ENCODE measurements at places on chromosomes 1 and 21. TPM values are rescaled to one million over a fixed set of nuclear protein-coding genes. Genes with fewer than 3 reads are reported as not detected.

DNA sequence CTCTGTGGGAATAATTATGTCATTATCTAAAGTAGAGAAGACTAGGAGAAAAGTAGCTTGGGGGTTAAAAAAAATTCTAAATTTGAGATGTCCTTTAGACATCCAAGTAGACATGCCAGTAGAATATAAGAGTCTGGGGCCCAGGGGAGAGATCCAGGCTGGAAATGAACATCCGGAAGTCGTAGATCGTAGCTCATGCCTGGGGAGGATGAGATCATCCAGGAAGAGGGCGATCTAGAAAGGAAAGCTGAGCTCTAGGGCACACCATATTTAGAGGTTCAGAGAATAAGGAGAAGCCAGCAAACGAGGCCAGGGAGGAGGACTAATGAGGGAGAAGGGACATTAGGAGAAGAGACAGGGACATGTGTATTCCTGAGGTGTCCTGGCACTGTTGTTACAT lies 12.2 kb downstream of the NGF start:
- H3K27me3 ChIP-seq, result no peaks in the 10 kb centered on the region
- no peak for DNase-seq
- H3K4me3 ChIP-seq, result no peak overlapping the region
- H3K27ac ChIP-seq, result no peak overlapping the region

- no peaks in the 10 kb centered on the region for H3K36me3 ChIP-seq
- no peak overlapping the region for H3K4me3 ChIP-seq
- H3K27me3 ChIP-seq, result no peaks in the 10 kb centered on the region
- H3K4me1 ChIP-seq, result peaks cover 20% of the 10 kb centered on the region
- H3K27ac ChIP-seq, result peak overlapping the region; percentile 69
Measured at GRCh38 chr1:85612704-85613361, 32.3 kb downstream of the CCN1 start.

DNA sequence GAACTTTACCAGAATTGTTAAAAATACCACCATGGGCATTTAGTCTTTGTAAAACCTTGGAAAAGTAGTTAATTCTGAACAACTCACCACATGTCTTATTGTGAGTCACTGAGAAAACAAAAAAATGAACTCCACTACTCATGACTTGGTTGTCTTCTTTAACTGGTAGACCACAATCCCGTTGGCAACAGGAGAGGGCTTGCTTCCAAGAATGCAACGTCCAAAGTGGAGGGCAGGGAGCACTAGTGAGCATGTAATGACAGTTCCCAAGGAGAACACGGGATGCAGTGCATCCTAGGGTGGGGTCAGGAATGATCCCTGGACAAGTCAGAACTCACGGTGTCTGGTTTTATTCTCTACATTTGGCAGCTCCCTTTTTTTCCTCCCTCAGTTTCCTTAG lies 15.2 kb upstream of the HMCN1 start:
- no peak overlapping the region for H3K4me3 ChIP-seq
- no peaks in the 10 kb centered on the region for H3K4me1 ChIP-seq
- no peak overlapping the region for H3K27ac ChIP-seq
- peaks cover 4% of the 10 kb centered on the region for H3K27me3 ChIP-seq

- peaks cover 9% of the 10 kb centered on the region for H3K4me1 ChIP-seq
- H3K27me3 ChIP-seq, result peaks cover 7% of the 10 kb centered on the region
- H3K4me3 ChIP-seq, result peak overlapping the region; percentile 52
Measured at GRCh38 chr21:44846485-44847260, 26.8 kb downstream of the PTTG1IP start.

- no peak for DNase-seq
- peaks cover 3% of the 10 kb centered on the region for H3K27me3 ChIP-seq
- H3K36me3 ChIP-seq, result no peaks in the 10 kb centered on the region
- H3K27ac ChIP-seq, result peak overlapping the region; percentile 90
- peak overlapping the region; percentile 89 for H3K4me3 ChIP-seq
Measured at GRCh38 chr1:33182896-33183295, 1.1 kb upstream of the TRIM62 start.

- H3K4me3 ChIP-seq, result no peak overlapping the region
- peaks cover 3% of the 10 kb centered on the region for H3K36me3 ChIP-seq
- H3K4me1 ChIP-seq, result peaks cover 13% of the 10 kb centered on the region
- no peak overlapping the region for H3K27ac ChIP-seq
- DNase-seq, result no peak
Measured at GRCh38 chr1:7268983-7269382, 483.7 kb downstream of the CAMTA1 start.

DNA sequence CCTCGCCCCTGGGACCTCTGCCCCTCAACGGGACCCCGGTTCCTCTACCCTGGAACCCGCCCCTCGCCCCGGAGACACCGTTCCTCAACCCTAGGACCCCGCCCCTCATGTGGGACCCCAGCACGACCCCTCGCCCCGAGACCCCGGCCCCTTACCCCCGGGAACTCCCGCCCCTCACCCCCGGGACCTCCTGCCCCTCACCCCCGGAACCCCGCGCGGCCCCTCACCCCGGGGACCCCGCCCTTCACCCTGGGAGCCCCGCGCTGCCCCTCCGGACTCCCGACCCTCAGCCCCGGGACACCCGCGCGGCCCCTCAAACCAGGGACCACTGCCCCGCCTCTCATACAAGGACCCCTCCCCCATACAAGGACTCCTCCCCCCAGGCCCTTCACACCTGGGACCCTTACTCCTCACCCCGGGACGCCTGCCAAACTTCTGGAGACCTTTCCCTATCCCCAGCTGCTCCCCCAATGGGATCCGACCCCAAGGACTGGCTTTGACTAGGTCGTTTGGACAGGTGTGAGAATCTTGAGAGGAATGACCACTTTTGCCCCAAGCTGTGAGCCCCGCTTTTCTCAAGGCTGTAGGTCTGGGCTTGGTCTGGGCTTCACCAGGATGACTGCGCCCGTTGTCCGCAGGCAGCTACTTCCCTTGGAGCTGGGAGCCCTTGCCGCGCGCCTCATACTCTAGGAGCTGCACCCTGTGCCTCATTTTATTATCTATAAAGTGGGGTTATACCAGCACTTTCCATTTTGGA lies 843 bp downstream of the DIP2A start:
- H3K27ac ChIP-seq, result peak overlapping the region; percentile 86
- H3K36me3 ChIP-seq, result peaks cover 12% of the 10 kb centered on the region
- peaks cover 24% of the 10 kb centered on the region for H3K4me1 ChIP-seq
- H3K27me3 ChIP-seq, result no peaks in the 10 kb centered on the region
- peak; percentile 75 for DNase-seq
- H3K4me3 ChIP-seq, result peak overlapping the region; percentile 92

DNA sequence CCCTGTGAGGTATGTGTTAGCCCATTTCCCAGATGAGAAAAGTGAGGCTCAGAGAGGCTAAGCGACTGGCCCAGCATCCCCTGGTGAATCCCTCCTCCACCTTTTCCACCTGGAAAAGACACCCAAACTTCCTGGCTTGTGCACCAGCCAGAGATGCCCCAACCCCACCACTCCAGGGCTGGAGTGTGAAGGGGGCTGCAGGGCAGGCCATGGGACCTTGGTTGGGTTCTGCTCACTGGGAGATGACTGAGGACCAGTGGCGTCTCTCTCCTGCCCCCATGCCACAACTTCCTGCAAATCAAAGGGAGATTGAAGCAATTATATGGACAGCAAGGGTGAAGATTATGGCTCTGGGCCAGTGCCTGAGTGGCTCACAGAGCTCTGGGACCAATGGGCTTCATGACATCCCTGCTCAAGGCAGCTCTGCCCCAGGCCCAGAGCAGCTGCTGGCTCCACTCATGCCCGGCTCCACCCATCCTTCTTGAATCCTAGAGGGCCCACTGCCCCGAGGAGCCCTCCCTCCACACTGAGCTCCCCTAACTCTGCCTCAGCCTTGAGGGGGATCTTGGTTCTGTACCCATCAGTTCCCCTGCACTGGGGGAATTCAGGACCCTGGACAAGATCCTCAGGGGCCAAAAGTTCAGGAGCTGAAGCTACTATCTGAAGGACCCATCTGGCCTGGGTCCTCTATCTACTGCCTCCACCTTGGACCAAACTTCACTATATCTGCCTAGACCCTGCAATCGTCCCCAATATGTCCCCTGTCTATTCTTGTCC lies 416.9 kb downstream of the PTPRU start:
- H3K27ac ChIP-seq, result no peak overlapping the region
- H3K27me3 ChIP-seq, result peaks cover 4% of the 10 kb centered on the region
- no peaks in the 10 kb centered on the region for H3K36me3 ChIP-seq
- no peak overlapping the region for H3K4me3 ChIP-seq

DNA sequence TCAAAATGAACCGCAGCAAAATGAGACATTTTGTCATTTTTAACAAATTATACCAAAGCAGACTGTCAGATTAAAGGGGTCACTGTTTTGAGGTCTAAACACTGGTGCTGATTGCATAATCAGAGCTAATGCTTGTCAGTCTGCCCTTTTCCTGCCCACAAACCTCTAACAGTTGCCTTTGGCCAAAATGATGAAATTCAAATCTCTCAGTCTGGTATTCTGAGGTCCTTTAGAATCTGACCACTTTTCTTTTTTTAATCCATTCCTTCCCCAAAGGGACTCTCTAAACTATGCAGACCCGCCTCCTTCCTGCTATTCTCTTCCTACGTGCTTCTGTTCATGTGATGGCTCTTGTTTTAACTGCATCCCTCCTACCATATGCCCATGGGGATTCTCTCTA lies 145.2 kb upstream of the SPATA6 start:
- no peaks in the 10 kb centered on the region for H3K36me3 ChIP-seq
- peaks cover 8% of the 10 kb centered on the region for H3K4me1 ChIP-seq
- peaks cover 17% of the 10 kb centered on the region for H3K27me3 ChIP-seq
- no peak for DNase-seq
- H3K27ac ChIP-seq, result no peak overlapping the region

DNA sequence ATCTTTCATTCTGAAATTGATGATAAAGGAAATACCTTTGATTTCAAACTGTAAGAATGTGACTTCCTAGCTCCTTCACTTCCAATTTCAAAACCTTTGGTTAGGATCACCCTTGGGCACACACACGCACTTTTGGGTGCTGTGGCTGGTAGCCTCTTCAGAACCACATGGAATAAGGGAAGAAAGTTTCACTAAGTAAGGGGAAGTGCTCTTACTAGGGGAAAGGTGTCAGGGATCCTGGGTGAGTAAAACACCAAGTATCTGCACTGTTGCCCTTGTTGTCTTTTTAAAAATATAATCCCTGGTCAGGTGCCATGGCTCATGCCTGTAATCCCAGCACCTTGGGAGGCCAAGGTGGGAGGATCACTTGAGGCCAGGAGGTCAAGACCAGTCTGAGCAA lies 132.4 kb downstream of the SDCCAG8 start:
- H3K27me3 ChIP-seq, result no peaks in the 10 kb centered on the region
- no peaks in the 10 kb centered on the region for H3K36me3 ChIP-seq
- H3K4me3 ChIP-seq, result no peak overlapping the region
- H3K27ac ChIP-seq, result no peak overlapping the region
- no peak for DNase-seq

DNA sequence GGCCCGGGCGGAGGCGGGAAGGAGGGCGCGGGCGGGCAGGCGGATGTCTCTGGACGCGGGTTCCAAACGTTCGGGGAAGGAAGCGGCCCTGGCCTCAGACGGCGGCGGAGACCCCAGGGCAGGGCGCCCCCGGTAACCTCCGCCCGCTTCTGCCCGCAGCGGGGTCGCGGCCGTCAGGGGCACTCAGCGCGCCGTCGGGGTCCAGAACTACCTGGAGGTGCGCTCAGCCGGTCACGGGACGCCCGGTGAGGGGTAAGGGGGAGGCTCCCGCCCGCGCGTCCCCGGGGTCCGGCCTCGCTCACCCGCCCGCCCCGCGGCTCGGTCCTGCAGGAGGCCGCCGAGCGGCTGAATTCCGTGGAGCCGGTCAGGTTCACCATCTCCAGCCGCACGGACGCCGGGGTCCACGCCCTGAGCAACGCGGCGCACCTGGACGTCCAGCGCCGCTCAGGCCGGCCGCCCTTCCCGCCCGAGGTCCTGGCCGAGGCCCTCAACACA lies 406 bp downstream of the PUSL1 start:
- no peaks in the 10 kb centered on the region for H3K27me3 ChIP-seq
- peaks cover 15% of the 10 kb centered on the region for H3K4me1 ChIP-seq
- peak overlapping the region; percentile 79 for H3K27ac ChIP-seq
- H3K4me3 ChIP-seq, result peak overlapping the region; percentile 86
- H3K36me3 ChIP-seq, result peaks cover 2% of the 10 kb centered on the region
- no peak for DNase-seq

DNA sequence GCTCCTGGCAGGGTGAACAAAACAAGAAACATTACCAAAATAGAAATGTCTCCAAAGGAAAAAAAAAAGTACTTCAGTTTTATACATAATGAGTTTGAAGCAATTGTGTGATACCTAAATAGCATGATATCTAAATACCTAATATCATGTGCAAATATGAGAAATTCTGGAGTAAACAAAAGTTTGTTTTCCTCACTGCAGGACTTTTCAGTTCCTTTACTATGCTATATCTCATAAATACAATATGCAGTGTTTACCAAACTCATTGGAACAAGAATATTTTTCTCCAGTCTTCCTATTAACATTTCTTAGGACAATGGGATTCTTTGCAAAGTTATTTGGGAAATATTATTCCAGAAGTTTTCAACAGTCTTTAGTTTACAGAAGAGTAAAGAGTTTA lies 98.1 kb downstream of the VAV3 start:
- no peak overlapping the region for H3K27ac ChIP-seq
- H3K4me3 ChIP-seq, result no peak overlapping the region
- H3K4me1 ChIP-seq, result no peaks in the 10 kb centered on the region
- no peak for DNase-seq
- H3K27me3 ChIP-seq, result no peaks in the 10 kb centered on the region

DNA sequence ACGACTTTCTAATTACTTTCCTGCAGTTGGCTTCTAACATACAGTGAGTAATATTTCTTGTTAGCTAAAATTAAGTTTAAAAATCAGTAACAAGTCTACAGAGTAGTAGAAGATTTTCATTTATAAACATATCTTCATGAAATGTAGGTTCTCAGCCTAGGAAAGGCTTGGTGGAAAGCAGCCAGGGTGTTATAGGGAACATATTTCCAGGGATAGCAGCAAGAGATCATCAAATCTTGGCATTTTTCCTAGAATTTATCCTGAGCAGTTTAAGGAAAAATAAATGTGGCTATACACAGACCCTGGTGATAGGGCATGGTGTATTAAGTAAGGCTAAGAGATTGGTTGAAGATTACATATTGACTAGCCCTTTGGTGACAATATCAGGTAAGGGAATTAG lies 203.5 kb upstream of the NEGR1 start:
- H3K36me3 ChIP-seq, result no peaks in the 10 kb centered on the region
- no peak overlapping the region for H3K27ac ChIP-seq
- H3K4me1 ChIP-seq, result no peaks in the 10 kb centered on the region
- no peak overlapping the region for H3K4me3 ChIP-seq
- no peaks in the 10 kb centered on the region for H3K27me3 ChIP-seq
- DNase-seq, result no peak

DNA sequence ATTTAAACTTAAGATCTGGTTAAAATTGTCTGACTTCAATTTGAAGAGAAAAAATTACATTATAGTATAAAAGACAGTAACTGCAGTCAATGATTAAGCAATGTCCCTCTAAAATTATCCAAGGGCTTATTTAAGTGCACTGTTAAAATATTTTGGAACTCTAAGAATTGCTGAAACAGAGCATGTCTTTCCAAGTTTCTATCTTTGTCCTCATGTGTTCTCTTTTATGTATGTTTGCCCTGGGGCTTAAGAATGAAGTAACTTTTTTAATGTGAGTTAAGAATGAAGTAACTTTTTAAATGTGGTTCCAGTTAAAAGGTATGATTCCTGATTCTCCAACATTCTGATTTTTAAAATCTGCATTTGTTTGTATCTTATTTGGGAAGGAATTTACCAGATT lies 69.0 kb upstream of the MARK1 start:
- no peaks in the 10 kb centered on the region for H3K27me3 ChIP-seq
- H3K27ac ChIP-seq, result no peak overlapping the region
- H3K4me1 ChIP-seq, result peaks cover 4% of the 10 kb centered on the region

Gene SCAMP3
- 52.0 TPM for total RNA-seq

Gene FAM131C
- 1.4 TPM for total RNA-seq

Gene ANGPTL7
- total RNA-seq, result 0.70 TPM

Gene CDC42BPA
- 18.5 TPM for total RNA-seq

Gene BEND5
- 4.4 TPM for total RNA-seq

Gene LRRC7
- total RNA-seq, result 1.9 TPM

Gene SPATA45
- total RNA-seq, result not detected

Gene MNDA
- not detected for total RNA-seq

All from type B pancreatic cell (in vitro differentiated cells).